ENCODE measurements at places on chromosomes 4 and X.

GRCh38 chrX:77446908-77447652 is at the start of gene FGF16:
TSS of gene FGF16 (plus strand) at chrX:77447389. CDS start at chrX:77447675, 286 bp downstream.
- DNase-seq, result no peak

DNA sequence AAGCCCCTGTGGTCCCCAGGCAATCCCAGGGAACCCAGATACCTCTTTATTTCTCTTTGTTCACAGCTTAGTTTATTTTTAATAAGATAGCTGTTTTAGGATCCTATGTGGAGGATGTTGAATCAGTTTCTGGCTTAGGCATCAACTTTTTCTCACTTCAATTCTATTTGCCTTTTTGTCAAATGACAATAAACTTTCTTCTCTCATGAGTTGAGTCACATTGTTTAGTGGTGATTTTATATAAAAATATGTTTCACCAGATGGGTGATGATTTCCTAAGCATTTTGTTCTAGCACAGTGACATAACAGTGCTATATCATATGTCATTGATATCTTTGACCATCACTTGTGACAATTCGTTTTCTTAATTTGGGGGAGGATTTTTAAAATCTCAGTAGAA is 198.1 kb upstream of the PUDP start:
- no peak for DNase-seq

DNA sequence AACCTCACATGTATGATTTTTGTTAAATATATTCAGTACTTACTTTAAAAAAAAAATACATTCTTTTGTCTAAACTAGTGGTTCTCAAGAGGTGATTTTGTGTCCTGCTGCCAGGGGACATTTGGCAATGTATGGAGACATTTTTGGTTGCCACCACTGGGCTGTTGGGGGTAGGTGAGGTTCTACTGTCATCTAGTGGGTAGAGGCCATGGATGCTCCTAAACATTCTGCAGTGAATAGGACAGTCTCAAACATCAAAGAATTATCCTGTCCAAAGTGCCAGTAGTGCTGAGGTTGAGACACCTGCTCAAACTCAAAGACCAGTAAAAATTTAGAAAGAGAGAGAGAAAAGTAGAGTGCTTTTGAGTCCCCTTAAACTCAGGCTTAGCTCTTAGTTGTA is 32.9 kb upstream of the PGM2 start:
- DNase-seq, result peak; percentile 39

- no peak for DNase-seq
These were observed 19.7 kb downstream of the TMEM131L start for GRCh38 chr4:153485860-153486259.

- no peak for DNase-seq
These were observed 84.6 kb downstream of the RELL1 start for GRCh38 chr4:37601531-37601930.

GRCh38 chr4:169337510-169337909 is 66.8 kb upstream of the SH3RF1 start:
- no peak for DNase-seq

- DNase-seq, result no peak
These were observed 7.3 kb downstream of the PAK3 start for GRCh38 chrX:111103246-111103645.

DNA sequence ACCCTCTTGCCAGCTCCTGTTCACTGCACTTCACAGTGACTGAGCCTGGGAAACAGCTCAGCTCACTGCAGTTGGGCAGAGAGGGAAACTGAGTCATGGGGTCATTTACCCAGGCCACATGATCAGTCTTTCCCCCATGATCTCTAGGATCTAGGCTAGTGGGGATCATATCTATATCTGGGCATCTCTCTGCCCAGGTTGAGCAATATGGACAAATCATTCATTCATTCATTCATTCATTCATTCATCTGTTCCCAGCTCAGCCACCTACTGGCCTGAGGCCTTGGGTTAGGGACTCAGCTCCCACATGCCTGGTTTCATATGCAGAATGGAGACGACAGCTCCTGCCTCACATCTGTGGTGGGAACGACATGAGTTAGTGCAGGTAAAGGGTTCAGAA is 45.3 kb upstream of the HMX1 start:
- DNase-seq, result no peak

GRCh38 chr4:177118596-177118995 is 191.1 kb upstream of the NEIL3 start:
- peak; percentile 16 for DNase-seq

DNA sequence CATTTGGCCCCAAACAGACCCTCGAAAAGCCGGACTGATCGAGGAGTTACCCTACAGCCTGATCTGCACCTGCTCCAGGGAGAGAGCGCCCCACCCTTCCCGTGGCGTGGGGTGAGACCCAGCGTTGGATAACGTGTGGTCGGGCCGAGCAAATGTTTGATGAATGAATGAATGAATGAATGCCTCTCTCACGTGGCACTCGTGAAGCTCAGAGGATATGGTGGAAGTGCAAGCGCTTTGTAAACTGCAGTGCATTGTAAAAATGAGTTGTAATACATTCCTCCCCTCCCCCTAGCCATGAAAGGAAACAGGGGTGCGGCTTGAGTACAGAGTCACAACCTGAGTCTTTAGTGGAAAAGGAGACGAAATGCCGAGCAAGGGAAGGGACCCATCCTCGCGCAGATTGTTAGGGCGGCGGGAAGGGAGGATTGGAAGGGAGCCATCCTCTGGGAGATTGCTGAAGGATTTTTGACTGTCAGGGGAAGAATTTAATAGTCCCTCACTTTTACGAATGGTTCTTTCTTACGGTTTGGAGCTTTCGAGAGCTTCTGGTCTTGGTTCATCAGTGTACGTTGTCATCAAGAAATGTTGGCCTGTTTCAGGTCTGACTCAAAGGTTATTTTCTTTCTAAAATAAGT is 772 bp upstream of the FBXW7 start:
- no peak for DNase-seq

- no peak for DNase-seq
These were observed 21.7 kb downstream of the LETM1 start for GRCh38 chr4:1834047-1834775.

DNA sequence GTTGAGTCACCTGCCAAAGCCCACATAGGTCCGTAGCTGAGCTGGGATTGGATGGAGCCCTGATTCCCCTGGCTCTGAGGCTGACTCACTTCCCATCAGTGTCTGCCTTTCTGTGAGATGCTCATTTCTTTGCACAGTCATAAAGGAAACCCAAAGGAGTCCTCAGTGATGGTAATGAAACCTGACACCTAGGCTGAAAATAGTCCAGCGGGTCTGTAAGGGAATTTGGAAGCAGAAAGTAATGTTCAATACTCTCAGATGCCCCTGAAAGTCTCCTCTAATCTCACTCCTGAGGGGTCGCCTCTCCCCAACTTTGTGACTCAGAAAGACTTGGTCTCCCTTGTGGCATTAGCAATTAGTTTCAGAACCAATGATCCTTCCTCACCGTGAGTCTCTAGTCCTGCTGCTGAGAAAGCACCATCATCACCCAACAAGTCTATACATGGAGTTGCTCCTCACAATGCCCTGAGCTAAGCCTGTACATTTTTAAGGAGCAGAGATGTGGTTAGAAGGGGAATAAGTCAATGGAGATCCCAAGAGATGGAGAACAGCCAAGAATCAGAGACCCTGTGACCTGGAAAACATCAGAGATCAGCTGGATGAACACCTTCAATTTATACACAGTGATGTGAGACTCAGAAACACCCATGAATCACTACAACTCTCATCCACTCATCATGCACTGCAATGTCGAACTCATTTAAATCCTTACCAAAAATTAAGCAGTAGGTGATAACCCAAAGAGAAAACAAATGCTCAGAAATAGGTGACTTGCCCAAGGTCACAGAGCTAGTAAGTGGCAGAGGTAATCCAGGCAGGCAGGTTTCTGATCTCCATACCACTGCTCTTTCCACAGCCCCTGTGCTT is 219.0 kb upstream of the CPEB2 start:
- DNase-seq, result no peak

GRCh38 chr4:84977396-84977795 is 10.9 kb upstream of the WDFY3 start:
- DNase-seq, result peak; percentile 21

GRCh38 chrX:67619253-67619652 is 75.4 kb downstream of the AR start:
- no peak for DNase-seq

- no peak for DNase-seq
These were observed 101.7 kb downstream of the PHOX2B start for GRCh38 chr4:41646862-41647261.

DNA sequence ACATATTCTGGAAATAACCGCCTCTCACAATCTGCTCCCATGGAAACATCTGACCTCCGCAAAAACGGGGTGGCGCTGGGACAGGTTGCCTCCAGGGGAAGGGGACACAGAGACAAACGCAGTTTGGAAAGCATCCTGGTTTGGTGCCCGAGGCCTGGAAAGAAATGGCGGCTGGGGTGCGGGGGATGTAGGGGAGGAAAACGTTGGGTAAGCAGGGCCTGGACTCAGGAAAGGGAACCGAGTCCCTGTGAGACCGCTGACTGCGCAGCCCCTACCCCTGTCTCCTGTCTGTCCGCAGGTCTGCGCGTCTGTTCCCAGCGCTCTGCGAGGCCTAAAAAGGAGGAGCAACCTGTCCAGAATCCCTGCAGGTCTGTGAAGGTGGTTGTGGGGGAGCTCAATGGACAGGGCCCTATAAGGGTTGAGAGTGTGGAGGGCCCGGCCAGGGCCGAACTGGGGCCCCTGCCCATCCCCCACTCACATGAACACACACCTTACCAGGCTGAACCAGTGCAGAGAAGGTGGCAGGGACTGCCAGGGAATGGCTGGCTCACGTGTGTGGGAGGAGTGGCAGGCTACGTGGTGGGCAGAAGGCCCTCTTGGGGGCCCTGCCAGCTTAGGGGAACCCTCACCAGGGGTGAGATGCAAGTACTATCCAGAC is 672 bp downstream of the TCEAL3 start:
- DNase-seq, result peak; percentile 4

- no peak for DNase-seq
These were observed 2.9 kb downstream of the TBCK start for GRCh38 chr4:106312997-106313522.

- no peak for DNase-seq
These were observed 1337.8 kb upstream of the DIAPH2 start for GRCh38 chrX:95346856-95347255.

GRCh38 chr4:84493092-84493850 is 5.8 kb downstream of the NKX6-1 start:
- DNase-seq, result no peak

DNA sequence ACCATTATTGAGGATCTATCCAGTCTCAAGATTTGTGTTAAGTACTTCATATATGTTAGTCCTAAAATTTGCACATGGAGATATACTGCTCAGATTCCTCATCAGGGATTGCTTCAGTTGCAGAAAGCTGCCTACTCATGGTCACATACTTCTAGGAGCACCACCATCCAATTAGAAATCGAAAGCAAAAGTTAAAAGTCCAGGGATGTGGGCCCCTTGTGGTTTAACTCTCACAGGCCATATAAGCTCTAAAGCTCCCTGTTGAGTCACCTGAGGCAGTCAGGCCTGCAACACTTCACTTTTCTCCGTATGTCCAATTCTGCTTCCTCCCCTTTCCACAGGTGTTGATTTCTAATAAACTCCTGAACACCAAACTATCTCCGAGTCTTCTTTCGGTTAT is 84.2 kb downstream of the CNOT6L start:
- no peak for DNase-seq

- no peak for DNase-seq
These were observed 49.8 kb upstream of the KLF3 start for GRCh38 chr4:38614231-38614630.

DNA sequence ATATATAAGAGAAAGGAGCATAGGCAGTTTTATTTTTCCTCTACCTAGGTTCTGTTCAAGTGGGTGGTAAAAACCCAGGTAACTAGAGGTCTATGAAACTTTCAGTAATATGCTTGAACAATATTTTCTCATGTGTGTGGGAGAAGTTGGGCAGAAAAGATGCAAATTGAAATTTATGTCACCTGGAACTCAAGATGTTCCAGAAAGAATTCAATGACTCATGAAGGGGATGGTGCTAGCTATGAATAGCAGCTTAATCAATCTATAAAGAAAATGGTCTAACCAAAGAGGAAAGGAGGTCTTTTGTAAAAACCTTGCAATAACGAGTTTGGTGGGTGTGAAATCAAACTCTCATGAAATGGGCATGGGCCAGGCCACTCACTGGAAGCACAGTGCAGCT is 263.8 kb downstream of the INPP4B start:
- DNase-seq, result no peak

- no peak for DNase-seq
These were observed 6.4 kb downstream of the RBM3 start for GRCh38 chrX:48580662-48581061.

GRCh38 chr4:61375301-61375700 is 175.2 kb downstream of the ADGRL3 start:
- no peak for DNase-seq

GRCh38 chr4:20391912-20392311 is 140.2 kb downstream of the SLIT2 start:
- no peak for DNase-seq

DNA sequence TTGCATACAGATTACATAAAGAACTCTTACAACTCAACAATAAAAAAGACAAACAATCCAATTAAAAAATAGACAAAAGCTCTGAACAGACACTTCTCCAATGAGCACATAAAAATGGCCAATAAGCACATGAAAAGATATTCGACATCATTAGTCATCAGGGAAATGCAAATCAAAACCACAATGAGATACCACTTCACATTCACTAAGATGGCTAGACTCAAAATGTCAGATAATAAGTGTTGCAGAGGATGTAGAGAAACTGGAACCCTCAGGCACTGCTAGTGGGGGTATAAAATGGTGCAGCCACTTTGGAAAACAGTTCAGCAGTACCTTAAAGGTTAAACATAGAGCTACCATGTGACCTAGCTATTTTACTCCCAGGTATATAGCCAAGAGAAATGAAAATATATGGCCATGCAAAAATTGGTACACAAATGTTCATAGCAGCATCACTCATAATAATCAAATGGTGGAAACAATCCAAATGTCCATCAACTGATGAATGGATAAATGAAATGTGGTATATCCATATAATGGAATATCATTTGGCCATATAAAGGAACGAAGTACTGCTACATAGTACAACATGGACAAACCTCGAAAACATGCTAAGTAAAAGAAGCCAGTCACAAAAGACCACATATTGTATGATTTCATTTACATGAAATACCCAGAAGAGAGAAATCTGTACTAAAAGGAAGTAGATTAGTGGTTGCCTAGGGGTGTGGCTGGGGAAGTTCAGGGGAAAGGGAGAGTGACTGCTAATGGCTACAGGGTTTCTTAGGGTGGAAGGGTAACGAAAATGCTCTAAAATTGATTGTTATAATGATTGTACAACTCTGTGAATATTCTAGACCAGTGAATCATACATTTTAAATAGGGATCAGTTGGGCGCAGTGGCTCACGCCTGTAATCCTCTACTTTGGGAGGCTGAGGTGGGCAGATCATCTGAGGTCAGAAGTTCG is 29.4 kb downstream of the SASH3 start:
- DNase-seq, result no peak

GRCh38 chrX:97401154-97401553 is 517.4 kb downstream of the RPA4 start:
- no peak for DNase-seq

- no peak for DNase-seq
These were observed 438.7 kb upstream of the AR start for GRCh38 chrX:67104982-67105757.

DNA sequence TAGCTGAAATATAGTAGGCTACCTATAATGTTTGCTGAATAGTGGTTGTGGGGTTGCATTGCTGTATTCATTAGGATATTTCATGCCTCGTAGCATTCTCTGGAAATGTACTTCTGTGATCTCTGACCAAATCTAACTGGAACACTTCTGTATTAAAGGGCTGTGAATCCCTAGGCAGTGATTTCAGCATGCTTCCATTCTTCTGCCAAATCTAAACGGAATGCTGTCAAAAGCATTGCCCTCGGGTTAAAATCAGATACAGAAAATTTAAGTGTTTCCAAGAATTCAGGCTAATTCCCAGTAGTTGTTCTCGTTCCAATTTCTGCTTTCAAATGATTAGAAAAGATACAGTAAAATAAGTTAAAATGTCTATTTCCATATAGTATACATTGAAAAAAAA is 1847.5 kb upstream of the IGFBP7 start:
- no peak for DNase-seq
